CD4-positive, alpha-beta T cell treated with Interferon gamma for 1 hour (primary cell): ENCODE measurements at places on chromosomes 2 and 18.
A peak's percentile ranks its signal among the peaks of the same experiment; 100 is the strongest.

- no peak for DNase-seq
Observed at GRCh38 chr18:78305789-78306188, 673.8 kb upstream of the SALL3 start.

DNA sequence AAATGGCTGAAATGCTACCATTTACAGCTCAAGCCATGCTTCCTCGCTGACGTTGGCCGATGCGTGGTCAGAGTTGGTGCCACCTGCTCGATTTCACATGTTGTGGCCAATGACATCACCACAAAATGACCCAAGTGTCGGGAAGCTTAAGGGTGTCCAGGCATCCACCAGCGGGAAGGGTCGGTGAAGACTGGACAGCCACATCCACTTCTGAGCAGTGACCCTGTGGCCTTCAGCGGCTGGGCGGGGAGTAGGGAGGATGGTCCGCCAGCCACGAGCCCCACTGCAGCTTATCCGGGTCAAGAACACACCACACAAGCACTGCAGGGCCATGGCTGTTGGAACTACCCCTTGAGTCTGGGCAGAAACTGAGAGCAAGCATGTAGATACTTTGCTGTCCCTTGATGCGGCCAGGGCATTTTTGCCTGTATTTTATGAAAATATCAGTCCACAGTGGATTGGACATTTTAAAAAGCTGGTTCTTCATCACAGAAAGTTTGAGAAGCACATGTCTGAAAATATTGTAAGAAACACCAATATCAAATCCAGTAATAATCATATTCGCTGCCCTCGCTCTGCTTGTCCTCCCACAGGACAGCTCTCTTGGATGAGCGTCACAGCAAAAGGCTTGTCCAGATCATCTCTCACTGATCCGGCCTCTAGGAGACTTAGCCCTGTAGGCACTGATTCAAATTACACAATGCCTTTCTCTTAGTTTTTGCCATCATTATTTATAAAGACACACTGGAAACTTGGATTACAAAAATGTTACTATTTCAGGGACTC is 174.0 kb downstream of the TWIST2 start:
- no peak for DNase-seq

DNA sequence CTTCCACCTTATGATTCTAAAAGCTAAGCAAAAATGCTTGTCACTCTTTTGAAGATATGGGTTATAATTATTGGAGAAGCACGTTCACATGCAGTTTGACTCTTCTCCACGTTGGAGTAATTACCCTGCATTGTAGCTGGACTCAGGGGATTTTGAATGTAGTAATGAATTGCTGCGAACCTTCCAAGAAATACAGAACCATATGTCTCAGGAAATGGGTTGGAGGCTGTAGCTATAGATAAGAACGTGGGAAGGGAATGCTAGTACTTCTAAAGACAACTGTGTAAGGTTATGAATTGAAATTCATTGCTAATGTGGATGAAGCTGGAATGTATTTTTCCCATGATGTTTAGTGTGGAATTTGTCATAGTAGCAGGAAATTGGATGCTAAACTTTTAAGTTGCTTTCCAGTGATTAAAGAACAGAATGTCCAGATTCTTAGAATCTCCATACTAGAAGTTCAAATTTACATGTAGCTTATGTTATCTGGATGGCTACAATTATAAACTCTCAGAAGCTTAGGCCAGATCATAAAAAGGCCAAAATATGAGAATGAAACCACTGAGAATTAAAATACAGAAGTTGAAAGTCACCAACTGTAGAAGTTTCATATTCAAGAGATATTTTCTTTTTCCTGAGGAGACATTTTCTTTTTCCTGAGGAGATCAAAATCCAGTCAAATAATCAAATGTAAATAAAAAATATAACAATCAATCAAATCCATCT is 27.3 kb upstream of the SPOPL start:
- DNase-seq: no peak

DNA sequence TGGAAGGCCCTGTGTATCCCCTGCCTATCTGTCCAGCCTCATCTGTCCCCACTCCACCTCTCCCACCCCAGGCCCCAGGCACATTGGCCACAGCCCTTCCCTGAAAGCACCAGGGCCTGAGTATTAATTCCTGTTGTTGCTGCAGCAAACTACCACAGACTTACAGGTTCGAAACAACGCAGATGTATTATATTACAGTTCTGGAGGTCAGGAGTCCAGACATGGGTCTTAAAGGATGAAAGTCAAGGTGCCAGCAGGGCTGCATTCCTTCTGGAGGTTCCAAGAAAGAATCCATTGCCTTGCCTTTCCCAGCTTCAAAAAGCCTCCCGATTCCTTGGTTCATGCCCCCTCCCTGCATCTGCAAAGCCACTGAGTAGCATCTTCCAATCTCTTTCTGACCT is 78.7 kb upstream of the LAPTM4A start:
- no peak for DNase-seq

DNA sequence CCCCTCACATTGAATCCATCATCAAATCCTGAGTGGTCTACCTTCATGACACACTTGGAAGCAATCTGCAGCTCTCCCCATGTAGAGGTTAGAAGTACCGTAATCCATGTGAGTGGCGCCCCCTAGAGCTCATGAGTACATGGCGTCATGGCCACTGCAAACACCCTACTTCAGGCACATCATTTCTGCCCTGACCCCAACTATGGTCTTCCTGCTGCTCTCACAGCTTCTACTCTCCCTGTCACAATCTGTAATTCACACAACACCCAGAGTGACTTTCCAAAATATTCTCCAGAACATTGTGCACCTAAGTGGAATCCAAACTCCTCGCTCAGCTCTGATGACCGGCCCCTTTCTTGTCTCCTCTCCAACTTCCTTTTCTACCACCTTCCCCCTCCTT is 141.9 kb downstream of the ANKRD44 start:
- DNase-seq: peak; percentile 62

- no peak for DNase-seq
Observed at GRCh38 chr18:61308004-61308403, 25.2 kb upstream of the CDH20 start.

- DNase-seq: no peak
Observed at GRCh38 chr2:46909771-46910419, 5.7 kb downstream of the MCFD2 start.

DNA sequence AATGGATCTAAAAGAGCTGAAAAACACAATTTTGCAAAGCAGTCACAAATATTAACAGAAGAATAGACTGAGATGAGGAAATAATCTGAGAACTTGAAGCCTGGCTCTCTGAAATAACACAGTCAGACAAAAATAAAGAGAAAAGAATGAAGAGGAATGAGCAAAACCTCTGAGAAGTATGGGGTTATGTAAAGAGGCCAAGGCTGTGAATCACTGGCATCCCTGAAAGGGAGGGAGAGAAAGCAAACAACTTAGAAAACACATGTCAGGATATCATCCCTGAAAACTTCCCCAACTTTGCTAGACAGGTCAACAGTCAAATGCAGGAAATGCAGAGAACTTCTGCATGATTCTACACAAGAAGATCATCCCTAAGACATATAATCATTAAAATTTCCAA is 73.5 kb upstream of the LHCGR start:
- no peak for DNase-seq

DNA sequence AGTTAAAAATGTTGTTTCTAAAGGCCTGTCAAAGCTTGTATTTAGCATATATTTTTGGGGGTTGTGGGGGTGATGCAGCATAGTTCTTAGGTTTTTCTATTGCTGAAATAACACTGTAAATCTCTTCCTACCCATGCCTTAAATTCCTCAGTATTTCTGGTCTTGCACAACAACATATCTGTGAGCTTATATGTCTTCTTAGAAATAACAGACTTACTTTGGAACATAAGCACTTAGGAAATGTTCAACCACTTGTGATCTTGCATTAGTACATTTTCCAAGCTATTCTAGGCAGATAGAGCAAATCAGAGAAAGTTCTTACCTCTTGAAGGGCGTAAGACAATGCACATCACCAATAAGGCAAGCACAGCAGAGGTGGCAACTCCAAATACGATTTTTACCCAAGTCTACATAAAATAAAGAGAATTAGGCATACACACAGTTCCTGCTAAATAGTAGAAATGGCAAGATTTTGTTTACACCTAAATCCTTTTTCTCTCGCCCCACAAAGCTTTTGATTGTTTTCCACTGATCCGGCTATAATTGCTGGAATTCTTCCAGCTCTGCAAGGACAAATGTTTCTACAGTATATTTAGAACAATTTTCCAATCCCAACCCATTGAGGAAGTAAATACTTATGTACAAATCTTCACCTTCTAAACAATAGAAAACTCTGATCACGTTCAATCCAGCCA is 512 bp downstream of the FAP start:
- DNase-seq: no peak

GRCh38 chr2:5766056-5766455 is 73.9 kb downstream of the SOX11 start:
- no peak for DNase-seq

DNA sequence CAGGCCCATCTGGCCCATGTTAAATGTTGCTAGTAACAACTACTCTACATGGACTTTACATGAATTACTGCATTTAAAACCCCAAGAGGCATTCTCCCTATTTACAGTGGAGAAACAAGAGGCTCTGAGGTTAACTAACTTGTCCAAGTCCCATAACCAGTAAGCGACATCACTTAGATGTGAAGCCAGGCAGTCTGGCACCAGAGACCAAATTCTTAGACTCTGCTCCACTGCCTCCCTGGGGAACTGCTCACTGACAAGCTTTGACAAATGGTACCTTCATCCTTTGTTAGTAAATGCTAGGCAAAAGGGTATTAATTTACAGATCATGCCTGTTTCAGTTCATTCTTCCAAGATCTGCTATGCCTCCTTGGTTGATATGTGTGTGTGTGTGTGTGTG is 124.8 kb downstream of the AFF3 start:
- DNase-seq: no peak

GRCh38 chr2:96842600-96842999 is 1.2 kb downstream of the ANKRD23 start:
- DNase-seq: no peak

- no peak for DNase-seq
Observed at GRCh38 chr2:31354837-31355236, 59.7 kb downstream of the XDH start.

DNA sequence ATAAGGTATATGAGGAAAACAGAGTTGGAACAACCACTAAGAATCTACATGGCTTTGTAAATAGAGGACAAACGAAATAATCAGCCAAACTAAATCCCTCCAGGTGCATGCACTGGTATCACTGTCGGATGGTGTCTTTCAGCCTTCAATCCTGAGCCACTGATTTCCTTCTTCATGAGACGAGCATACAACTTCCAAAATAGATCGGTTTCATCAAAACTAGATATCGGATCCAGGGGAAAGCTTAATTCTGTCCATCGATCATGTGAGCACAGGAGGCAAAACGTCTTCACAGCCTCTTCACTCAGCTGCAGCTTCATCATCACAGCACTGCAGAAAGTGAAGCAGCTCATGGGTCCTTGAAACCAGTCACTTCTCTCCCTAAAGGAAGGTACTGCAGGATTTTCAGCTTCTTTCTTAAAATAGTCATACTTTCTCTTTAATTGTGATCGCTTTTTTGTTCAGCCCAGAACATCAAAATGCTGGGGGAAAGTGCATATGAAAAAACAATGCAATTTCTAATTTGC is 80.5 kb downstream of the DTNB start:
- no peak for DNase-seq

- no peak for DNase-seq
Observed at GRCh38 chr2:95372845-95373244, 29.7 kb upstream of the FAHD2A start.

GRCh38 chr2:227576812-227577211 is 21.9 kb upstream of the SCYGR2 start:
- DNase-seq: no peak

GRCh38 chr2:36356298-36356989 is 866 bp downstream of the CRIM1 start:
- peak; percentile 22 for DNase-seq

DNA sequence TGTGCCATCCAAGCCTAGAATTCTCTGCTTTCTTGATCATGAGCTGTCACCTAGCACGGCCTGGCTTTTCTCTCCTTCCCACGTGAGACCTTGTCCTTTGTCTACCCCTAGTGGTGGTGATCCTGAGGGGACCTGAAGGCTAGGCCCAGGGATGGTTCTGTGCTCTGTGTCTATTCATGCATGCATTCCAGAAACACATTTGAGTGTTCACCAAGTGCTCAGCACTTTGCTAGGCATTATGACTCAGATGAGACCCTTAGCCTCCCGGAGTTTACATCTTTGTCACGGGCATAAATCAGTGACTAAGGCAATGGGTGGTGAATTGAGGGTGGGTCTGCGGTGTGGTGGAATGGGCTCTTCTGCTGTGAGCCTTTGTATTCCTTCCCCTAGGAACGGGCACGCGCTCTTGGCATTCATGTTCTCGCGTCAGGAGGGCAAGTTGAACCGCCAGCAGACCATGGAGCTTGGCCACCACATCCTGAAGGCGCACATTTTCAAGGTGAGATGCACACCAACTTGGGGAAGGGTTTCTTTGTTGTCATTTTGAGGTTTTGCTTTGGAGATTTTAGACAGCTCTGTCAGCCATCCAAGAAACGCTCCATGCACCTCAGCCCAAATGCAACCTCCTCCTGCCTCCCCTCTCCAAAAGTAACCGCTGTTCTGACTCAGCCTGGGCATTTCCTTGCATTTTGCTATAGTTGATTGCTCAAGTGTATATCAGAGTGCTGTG is 100.9 kb downstream of the WDSUB1 start:
- no peak for DNase-seq

GRCh38 chr2:16962505-16962904 is 296.9 kb upstream of the CYRIA start:
- DNase-seq: no peak

DNA sequence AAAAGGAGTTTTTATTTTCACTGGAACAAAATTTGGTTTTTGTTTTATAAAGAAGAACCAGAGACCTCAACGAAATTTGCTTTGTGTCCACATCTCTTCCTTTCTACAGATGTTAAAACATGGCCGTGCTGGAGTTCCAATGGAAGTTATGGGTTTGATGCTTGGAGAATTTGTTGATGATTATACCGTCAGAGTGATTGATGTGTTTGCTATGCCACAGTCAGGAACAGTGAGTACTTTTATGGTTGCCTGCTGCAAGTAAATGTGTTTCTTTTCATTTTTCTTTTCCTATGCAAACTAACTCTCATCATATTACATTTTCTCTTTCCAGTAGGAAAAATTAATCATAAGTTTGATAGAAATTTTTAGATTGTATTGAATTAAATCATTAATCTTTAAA is 48.4 kb upstream of the TBR1 start:
- DNase-seq: no peak

GRCh38 chr2:166388481-166389070 is 12.8 kb upstream of the SCN9A start:
- DNase-seq: no peak

DNA sequence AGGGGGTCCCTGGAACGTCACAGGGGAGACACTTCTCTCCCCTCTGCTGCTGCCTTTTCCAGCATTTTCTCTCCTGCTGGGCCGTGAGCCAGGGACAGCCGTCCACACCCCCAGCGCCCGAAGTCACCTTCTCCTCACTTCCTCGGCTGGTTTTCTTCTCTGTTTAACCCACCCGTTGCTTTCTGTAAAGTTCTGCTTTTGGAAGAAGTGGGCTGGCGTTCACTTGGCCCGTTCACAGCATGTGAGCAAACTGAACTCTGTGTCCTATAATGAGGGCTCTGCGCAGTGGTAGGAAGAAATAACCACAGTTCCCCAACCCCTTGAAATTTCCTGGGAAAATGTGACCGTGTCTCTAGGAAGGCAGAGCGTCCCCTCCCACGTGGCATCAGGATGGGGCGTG is 187.0 kb upstream of the HDAC4 start:
- no peak for DNase-seq
